ENCODE measurements at places on chromosomes 2 and 18.

- no peak for DNase-seq
Observed at GRCh38 chr2:22055784-22056620, 932.2 kb downstream of the TDRD15 start.

DNA sequence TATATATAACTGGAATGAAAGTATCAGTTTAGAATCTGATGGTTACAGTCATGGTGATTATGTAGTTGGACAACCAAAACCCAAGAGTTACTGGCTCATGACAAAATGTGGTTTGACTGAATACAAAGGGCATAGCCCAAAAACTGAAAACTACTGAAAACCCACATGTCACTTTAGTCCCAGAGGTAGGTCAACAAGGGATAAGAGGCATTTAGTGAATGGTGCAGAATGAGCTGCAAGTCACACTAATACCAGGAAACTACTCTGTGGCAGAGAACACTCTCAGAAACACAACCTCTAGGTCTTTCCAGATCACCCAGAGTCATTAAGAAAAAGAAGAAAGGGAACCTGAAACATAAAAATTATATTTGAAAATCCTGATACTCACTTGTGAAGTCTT is 154.5 kb downstream of the AGPS start:
- no peak for DNase-seq

DNA sequence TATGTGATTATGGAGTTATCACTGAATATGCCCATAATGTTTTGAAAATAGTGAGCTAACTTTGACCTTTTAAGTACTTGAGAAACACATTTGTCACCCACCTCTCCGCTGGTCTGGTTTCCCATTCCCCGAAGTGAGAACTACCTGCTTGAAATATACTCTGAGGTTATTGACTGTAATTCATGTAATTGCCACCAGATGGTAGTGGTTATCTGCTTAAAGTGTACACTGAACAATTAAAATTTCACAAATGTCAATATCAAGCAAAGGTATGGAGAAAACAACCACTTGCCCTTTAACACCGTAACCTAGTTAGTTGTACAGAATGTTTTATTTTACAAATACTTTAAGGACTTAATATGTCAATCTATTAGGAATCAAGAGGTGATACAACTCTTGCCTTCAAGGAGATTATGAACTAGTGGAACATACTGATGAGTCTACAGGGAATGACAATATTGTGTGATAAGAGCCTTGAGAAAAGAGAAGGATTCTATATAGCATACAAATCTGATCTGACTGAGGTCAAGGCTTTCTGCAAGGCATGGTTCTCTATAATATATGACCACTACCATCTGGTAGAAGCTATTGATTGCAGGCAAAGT is 316.8 kb upstream of the KCNH7 start:
- no peak for DNase-seq

- no peak for DNase-seq
Observed at GRCh38 chr2:100981011-100981410, 21.1 kb upstream of the RPL31 start.

DNA sequence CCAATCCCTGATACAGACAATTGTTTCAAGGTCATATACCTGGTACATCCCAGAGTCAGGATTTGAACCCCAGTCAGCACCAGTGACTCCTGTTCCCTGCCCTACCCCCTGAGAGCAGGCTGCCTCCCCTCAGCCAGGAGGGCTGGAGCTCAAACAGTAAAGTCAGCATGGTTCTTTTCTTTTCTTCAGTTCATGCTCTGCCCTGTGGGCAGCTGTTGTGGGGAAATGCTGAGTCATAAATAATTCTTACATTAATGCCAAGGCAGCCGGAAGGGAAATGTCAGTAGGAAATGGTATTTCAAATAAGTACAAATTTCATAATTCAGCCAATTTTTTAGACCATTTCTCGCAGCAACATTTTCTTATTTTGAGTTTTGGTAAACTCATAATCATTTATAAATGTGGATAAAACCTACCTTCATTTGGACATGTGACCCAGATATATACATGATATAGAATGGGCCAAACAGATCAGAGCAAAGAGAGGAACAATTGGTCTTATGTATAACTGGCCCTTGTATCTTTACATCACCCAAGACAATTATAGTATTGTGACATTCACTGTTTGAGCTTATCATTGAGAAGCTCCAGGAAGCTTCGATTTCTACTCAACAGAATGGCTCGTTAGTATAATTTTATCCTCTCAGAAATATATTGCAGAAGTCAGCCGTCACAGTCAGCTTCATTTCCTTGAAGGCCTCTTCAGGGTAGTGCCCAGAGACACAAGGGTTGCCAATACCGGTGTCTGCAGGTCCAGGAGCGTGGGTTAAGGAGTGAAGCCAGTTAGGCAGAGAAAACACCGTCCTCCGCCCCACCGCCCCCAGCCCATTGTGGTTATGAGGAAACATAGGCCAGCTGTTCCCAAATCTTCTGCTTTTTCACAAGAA is 28.0 kb upstream of the SCYGR1 start:
- DNase-seq: no peak

- no peak for DNase-seq
Observed at GRCh38 chr18:11987527-11987926, 6.2 kb downstream of the IMPA2 start.

DNA sequence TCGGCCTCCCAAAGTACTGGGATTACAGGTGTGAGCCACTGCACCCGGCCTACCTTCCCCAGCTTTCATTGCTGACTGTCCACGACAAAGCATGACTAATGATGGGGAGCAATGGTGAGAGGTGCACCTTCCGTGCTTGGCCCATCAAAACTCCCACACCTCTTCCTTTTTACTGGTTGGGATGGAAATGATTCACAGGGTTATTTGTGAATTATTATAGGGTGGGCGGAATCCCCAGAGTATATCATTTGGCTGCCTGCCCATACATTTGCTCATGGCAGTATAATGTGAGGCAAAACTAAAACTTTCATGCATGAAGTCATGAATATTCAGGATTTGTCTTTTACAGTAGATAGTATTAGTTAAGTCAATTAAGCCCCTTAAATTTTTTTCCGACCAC is 334.2 kb upstream of the NETO1 start:
- DNase-seq: no peak

DNA sequence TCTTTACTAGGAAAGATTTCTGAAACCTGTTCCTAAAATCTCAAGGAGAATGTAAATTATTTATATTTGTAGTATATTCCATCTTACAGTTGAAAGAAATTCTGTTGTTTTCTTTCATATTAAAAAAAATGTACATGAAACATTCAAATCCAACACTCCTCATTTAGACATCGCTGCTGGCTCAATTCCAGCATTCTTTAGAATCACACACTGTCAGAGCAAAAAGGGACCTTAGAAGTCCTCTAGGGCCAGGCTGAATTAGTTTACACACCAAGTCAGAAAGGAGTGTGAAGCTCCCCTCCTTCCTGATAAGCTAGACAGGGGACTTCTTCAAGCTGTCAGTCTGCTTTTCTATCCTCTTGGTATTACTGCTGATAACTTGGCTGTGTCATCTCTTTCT is 158.6 kb upstream of the LTBP1 start:
- DNase-seq: no peak

GRCh38 chr2:153077311-153077710 is 358.9 kb downstream of the ARL6IP6 start:
- DNase-seq: no peak

- no peak for DNase-seq
Observed at GRCh38 chr2:181438261-181438660, 18.9 kb upstream of the ITGA4 start.
